Stimulated activated memory B cell treated with anti-CD40 and anti-IgM and Interleukin-4, amounts not matched to agents 10 μg/mL and 1 μg/mL and 100 μg/mL, for 72 hours (primary cell): ENCODE measurements at places on chromosomes 16 and 17.

DNA sequence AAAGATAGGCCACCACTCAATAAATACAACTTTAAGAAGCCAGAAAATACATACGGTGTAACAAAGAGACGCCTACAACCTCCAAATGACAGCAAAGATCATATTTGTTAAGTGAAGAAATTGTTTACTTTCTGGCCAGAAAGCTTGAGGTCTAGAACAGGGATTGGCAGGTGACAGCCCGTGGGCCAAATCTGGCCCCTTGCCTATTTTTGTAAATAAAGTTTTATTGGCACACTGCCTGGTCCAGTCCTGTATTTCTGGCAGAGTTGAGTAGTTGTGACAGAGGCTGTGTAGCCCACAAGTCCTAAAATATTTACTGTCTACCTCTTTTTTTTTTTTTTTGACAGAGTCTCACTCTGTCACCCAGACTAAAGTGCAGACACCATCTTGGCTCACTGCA is 3.4 kb upstream of the CLEC19A start:
- no peak for ATAC-seq

GRCh38 chr16:86033016-86033474 is 134.1 kb downstream of the IRF8 start:
- peak; percentile 41 for ATAC-seq

GRCh38 chr17:9436630-9437029 is 139.0 kb downstream of the STX8 start:
- no peak for ATAC-seq

- ATAC-seq, result no peak
Measured at GRCh38 chr17:65688307-65688706, 126.9 kb upstream of the AXIN2 start.

- no peak for ATAC-seq
Measured at GRCh38 chr17:53792997-53793396, 29.7 kb upstream of the KIF2B start.

- ATAC-seq, result no peak
Measured at GRCh38 chr17:6075845-6076244, 5.7 kb downstream of the WSCD1 start.

DNA sequence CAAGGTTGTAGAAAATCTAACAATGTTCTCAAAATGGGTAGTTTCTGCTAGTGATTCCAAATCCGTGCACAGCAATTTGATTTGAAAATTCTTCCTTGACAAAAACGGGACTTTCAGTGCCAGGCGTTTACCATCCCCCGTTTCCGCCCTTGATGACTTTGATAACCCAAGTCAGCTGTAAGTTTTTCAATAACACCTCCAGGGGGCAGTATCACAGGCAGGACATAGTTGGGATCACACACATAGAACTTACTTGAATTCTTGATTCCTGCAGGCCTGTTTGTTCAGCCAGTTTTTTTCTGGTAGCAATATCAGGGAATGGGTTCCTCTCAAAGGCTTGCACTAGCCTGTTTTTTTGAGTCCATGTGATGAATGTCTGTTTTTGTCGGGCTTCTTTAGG is 5.6 kb downstream of the DUXB start:
- ATAC-seq, result no peak

DNA sequence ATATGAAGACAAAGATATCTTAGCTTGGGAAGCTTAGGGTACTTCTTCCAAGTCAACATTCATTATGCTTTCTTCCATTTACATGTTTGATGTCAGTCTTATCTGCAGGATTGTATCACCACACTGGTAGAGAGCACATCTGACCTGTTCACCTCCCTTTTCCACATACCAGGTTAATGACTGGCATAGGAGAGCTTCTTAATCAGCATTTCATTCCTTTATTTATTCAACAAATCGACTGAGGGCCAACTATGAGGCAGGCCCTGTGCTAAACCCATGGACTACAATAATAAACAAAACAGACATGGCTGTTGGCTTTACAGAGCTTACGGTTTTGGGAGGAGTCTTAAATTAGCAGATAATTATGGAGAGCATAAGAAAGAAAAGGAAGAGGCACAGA is 378.1 kb upstream of the CDH11 start:
- no peak for ATAC-seq

GRCh38 chr17:44262654-44263225 is 5.2 kb downstream of the SLC4A1 start:
- no peak for ATAC-seq

GRCh38 chr17:49297141-49297540 is 64.9 kb downstream of the ZNF652 start:
- no peak for ATAC-seq

DNA sequence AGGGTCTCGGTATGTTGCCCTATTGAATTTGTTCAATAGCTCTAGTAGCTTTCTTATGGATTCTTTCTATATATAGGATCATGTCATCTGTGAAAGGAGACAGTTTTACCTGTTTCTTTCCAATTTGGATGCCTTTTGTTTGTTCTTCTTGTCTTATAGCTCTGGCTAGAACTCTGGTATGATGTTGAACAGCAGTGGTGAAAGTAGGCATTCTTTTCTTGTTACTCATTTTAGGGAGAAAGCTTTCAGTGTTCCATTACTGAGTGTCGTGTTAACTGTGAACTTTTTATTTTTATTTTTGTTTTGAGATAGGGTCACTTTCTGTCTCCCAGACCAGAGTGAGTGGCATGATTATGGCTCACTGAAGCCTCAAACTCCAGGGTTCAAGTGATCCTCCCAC is 21.2 kb downstream of the EFCAB5 start:
- no peak for ATAC-seq
